Stimulated activated CD8-positive, alpha-beta memory T cell treated with anti-CD3 and anti-CD28 coated beads, Interleukin-4, amount 100 ng/mL, for 1 hour (primary cell): ENCODE measurements at places on chromosomes 4 and X.

GRCh38 chr4:88119943-88120342, 38.5 kb downstream of the ABCG2 start:
- no peak for DNase-seq

GRCh38 chrX:85977218-85977617, 70.1 kb downstream of the CHM start:
- DNase-seq = no peak

DNA sequence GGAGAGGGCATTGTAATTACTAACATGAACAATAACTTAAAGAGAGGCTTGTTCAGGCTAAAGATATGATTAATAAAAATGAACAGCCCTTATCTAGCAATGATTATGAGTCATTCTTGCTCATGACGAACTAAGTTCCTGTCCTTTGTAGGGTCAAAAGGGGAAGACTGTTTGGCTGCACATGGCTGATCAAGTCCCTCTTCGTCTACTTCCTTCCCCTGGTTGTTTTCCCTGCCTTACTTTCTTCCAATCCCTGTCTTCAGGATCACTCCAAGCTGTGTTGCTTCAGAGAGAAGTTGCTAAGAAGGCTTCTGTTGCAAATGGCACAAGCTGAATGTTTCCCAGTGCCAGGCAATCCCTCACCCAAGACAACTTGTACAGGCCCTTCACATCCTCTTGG, 115.0 kb upstream of the HS3ST1 start:
- no peak for DNase-seq

- DNase-seq = no peak
Observed at GRCh38 chrX:125954236-125954635, 211.9 kb downstream of the DCAF12L2 start.
